ENCODE measurements at places on chromosomes 4 and X.

GRCh38 chrX:47187106-47187677, 6.4 kb upstream of the UBA1 start:
- no peak for DNase-seq

- DNase-seq, result no peak
These were observed 3.3 kb downstream of the HAND2 start for GRCh38 chr4:173526724-173527102.

- DNase-seq, result peak; percentile 95
These were observed 32.8 kb downstream of the ABCE1 start for GRCh38 chr4:145130788-145131399.

GRCh38 chrX:150262456-150262855, 100.7 kb upstream of the MAMLD1 start:
- peak; percentile 5 for DNase-seq

- DNase-seq, result no peak
These were observed 159.7 kb downstream of the ARHGAP10 start for GRCh38 chr4:147891476-147892115.

DNA sequence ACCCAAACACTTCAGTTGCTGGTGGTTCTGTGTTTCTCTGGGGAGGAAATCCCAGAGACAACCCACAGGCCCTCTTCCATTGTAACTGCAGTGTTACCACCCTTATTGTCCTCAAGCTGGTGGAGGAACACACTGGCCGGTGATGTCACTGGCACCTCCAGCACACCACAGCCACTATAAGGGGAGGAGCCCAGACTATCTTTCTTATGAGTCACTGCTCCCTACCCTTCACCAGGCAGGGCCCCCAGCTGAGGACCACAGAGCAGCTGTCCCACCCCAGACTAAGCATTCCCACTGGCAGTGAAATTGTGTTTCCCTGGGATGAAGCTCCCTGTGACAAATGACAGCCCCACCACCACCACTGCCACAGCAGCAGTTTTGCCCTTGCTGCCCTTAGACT, 171.8 kb upstream of the FGF16 start:
- peak; percentile 3 for DNase-seq

GRCh38 chrX:45771560-45772340, 571.1 kb upstream of the DIPK2B start:
- DNase-seq, result peak; percentile 83

DNA sequence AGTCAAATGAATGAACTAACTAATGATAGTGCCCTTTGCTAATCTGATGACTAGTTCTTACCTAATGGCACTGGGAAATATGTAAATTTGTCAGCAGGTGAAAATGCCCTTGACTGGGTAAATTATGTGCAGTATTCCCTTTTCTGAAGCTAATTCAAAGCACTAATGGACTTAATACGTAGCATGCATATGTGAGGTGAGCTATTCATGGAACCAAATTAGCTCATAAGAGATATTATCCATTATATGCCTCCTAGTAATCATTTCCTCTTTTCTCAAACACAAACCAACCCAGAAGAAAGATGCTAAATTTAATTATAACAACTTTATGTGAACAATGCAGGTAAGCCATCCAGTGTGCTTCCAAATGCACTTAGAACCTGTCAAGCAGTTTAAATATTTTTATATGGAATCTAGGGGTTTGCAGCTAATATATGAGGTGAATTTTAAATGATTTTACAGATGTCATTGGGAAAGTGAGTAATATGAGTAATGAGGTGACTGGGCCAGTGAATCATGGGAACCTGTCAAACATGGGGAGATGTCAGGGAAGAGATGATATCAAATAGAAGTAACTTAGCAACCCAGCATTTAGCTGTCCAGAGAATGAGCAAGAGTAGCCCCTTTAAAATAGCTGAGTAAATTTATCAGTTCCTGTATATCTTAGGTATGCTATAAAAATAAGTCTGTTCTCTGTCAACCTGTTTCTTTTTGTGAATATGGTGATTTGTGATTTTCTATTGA, 315.0 kb downstream of the AFF2 start:
- no peak for DNase-seq

DNA sequence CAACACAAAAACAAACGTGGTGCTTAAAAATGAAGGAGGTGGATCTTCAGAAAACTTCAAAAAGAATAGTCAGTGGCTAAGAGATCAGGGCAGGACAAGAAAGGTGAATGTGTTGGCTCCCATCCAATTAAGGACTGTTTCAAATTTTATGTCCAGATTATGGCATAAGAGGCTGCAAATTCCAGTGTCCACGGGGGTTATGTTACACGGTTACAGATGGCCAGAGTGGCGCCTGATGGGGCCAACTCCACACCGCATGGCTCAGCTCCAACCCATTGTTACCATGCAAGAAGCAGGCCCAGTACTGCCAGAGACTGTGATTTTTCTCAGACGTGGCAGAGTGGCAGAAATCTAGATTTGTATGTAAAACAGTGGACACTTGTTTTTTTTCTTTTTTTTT, 168.4 kb upstream of the TENM3 start:
- no peak for DNase-seq

All from EH (cell line).